ENCODE measurements at places on chromosomes 12 and 14. TPM values are rescaled to one million over a fixed set of nuclear protein-coding genes. Genes with fewer than 3 reads are reported as not detected.

- DNase-seq = no peak
These were observed 91.4 kb downstream of the CDK17 start for GRCh38 chr12:96308881-96309280.

DNA sequence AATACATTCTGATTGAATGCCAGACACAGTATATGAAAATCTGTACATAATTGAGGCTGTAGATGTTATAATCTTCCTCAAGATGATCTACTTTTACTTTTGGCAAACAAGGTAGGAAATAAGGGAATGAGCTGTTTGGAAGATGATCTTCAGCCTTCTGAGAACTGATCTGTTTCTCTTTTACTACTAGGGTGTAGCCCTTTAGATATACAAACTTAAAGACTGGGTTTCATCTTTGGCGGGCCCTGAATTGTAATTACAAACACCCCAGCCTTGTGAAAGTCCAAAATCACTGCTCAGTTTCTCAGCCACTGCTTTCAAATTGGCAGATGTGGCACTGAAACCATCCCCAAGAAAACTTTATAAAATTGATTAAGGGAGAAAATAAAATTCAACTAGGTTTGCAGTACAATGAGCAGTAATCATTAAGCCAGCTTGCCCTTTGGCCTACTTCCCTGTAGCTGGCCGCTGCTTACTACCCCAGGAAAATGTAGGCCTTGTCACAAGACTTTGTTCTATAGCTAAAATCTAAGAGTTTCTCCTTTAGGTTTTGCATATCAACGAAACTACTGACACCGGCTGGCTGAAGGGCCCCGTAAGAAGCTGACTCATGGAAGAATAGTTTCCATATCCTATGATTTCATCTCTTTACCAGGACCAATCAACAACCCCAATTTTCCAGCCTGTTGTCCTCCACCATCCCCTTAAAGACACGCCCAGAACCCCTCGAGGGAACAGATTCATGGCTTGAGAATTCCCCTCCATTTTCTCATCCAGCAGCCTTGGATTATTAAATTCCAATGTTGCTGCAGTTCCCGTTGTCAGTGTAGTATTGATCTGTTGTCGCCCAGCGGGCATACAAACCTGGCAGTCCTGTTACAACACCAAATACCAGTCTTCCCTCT, 210.8 kb downstream of the PCNX1 start:
- DNase-seq = peak; percentile 79

DNA sequence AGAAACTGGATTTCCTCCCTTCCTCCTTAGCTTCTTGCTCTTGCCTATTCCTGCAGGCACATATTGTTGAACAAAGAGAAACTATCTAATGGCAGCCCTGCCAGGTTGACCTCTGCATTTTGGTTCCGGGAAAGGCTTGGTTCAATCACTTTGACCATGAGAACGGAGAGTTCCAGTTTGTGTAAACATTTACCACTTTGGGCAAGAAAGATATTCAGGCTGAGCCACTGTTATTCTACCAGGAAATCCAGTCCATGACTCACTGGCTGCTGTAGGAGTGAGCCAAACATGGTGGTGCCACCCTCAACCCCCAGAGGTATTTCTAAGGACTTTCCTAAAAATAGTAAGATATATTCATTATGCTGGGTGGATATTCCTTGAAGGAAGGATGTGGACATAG, 242.2 kb upstream of the OR4E1 start:
- DNase-seq = peak; percentile 60

- peak; percentile 46 for DNase-seq
These were observed 10.9 kb upstream of the TFCP2 start for GRCh38 chr12:51183816-51184215.

- DNase-seq = peak; percentile 73
These were observed 613 bp downstream of the ARHGEF40 start for GRCh38 chr14:21070610-21071224.

GRCh38 chr14:104784846-104785707, 10.5 kb downstream of the AKT1 start:
- DNase-seq = no peak

PDE3A gene
- 0.17 TPM for total RNA-seq

CCDC198 gene
- total RNA-seq = not detected

DNA sequence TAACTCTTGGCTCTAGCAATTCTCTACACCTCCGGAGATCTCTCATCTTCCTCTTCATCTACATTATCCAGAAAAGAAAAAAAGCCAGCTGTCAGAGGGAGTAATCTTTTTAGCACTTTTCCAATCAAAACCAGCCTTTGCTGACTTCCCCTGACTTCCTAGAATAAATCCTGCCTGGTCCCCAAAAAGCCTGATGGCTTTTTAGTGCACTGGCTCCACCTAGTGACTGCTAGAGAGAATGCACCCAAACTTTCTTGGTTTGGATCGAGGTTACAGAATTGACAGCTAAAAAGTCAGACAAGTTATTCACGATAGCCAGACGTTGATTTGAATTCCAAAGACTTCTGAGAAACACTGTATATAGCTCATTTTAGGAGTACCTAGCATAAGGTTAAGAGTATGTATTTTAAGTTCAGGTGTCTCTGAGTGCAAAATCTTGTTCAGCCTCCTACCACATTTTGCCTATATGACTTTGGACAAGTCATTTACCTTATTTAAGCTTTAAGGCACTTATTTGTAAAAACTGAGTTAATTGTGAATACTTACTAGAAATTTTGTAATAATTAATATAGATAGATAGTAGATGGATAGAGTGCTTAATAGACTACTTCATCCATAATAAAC, 185.7 kb upstream of the GRIN2B start:
- peak; percentile 39 for DNase-seq

DDX47 gene
- total RNA-seq = 269 TPM

DNA sequence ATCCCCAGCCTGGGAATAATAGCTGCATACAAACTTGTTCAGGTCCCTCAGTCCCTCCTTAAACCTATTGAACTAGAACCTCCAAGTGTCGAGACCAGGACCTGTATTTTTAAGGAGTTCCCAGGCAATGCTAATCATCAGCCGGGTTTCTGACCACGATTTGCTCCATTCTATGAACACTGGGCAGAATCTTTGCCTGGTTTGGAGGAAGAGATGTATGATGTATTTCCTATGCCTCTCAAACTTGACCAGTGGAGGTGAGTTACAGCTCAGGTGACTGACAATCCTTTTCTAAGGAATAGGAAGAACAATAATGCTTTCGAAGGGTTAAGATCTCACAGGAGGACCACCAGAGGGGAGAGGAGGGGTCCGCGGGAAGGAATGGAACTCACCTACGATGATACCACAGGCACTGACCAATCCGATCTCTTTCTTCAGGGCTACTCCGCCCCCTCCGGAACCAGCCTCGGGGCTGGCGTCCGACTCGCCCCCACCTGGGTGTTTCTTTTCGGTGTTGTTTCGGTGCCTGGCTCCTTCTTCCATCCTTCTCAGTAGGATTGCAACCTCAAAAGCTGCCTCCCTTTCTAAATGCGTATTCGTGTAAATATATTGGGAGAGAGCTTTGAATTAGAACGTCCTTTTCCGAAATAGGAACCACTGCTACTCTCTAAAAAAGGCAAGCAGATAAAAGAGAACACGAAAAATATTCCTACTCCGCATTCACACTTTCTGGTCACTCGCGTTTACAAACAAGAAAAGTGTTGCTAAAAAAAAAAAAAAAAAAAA, 895 bp downstream of the SLC7A8 start:
- DNase-seq = peak; percentile 26

KRT80 gene
- total RNA-seq = 5.5 TPM

- no peak for DNase-seq
These were observed 267.3 kb downstream of the BCAT1 start for GRCh38 chr12:24681570-24681969.

- no peak for DNase-seq
These were observed 10.7 kb upstream of the HSP90AA1 start for GRCh38 chr14:102097441-102098135.

DNA sequence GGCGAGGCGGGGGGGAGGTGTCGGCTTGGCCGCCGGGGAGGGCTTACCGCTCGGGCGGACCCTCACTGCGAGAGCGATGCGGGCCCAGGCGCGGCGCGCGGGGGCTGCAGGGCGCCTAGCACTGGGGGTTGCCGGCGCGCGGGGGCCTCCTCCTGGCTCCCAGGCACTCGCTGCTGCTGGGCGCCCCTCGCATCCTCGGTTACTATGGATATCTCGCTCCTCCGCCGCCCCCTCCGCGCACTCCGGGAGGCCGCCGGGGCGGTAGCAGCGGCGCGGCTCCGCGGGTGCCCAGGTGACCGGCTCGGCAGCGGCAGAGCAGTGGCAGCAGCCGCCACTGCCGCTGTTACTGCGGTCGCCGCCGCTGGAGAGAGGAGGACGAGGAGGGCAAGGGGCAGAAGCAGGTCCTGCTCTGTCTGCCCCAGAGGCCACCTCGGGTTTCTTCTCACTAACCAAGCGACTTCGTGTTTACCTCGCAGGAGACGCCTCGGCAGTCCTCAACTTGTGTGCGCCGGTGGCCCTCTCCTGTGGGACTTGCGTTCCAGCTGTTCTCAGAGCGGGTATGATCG, 250.1 kb downstream of the APAF1 start:
- DNase-seq = peak; percentile 53

GRCh38 chr14:65658202-65658601, 245.7 kb downstream of the FUT8 start:
- DNase-seq = no peak

GRCh38 chr12:129215556-129215955, 362.3 kb downstream of the GLT1D1 start:
- DNase-seq = peak; percentile 50

- DNase-seq = no peak
These were observed 5.8 kb downstream of the BMAL2 start for GRCh38 chr12:27338473-27338872.

DNA sequence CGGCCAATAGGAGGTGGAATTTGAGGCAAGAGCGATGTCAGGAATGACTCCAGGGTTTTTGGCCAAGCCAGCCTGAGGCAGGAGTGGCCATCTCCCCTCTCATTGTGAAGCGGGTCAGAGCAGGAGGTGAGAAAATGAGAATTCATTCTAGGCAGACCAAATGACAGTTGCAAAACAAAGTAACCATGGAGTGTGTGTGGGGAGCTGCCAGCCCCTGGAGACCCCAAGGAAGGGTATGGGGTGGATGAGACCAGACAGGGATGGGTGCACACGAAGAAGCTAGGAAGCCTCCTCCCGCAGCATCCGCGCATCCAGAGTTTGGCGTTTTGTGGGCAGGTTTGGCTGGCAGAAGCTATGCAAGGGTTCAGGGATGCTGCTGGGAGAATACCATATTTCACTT, 38.8 kb downstream of the FZD10 start:
- DNase-seq = no peak

ZDHHC22 gene
- total RNA-seq = not detected

DNA sequence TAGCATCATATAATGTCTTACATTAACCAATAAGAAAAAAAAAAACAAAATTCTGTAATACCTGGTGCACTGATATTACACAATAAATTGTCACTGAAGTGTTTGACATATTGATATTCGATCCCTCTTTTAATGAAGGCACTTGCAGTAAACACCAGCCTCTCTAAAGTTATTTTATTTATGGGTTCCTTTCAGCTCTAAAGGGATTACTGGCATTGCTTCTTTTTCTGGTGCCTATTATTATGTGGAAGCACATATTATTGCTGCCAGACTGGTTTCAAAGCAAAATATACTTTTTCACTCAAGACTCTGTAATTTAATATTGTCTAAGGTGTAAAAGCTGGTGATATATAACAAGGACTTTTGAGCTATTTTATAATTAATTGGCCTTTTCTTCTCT, 1090.5 kb downstream of the TRHDE start:
- DNase-seq = no peak

DNA sequence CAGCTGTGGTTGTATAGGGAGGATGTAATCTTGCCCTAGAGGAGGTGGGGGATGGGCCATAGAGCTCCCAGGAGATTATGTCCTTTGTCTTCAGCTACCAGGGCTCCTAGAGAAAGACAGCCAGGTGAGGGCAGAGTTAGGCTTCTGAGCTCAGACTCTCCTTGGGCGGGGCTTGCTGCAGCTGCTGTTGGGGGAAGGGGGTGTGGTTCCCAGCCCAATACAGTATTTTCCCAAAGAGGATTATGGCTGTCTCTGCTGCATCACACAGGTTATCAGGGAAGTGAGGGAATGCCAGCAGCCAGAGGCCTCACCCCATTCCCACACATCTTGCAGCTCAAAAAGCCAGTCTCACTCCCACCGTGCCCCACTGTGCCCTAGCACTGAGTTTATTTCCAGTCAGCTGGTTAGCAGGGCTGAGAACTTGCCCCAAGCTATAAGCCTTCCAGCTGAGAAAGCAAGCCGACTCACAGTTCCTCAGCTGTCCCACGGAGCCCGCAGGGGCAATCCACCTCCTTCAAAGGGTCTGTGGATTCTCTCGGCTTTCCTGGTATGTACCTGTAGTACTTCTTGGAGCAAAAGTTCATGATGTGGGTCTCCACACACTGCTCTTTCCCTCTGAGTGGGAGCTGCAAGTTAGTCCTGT, 217.3 kb upstream of the CPNE8 start:
- no peak for DNase-seq

- DNase-seq = no peak
These were observed 2.8 kb downstream of the SLC38A2 start for GRCh38 chr12:46369474-46370379.

- no peak for DNase-seq
These were observed 154.0 kb upstream of the SSTR1 start for GRCh38 chr14:38053666-38054065.

GRCh38 chr12:91357381-91357780, 174.8 kb upstream of the DCN start:
- no peak for DNase-seq

PTPRQ gene
- not detected for total RNA-seq

IGF1 gene
- total RNA-seq = not detected

ACOT6 gene
- not detected for total RNA-seq

KLRD1 gene
- 0.29 TPM for total RNA-seq

PKP2 gene
- total RNA-seq = 3.6 TPM

DNA sequence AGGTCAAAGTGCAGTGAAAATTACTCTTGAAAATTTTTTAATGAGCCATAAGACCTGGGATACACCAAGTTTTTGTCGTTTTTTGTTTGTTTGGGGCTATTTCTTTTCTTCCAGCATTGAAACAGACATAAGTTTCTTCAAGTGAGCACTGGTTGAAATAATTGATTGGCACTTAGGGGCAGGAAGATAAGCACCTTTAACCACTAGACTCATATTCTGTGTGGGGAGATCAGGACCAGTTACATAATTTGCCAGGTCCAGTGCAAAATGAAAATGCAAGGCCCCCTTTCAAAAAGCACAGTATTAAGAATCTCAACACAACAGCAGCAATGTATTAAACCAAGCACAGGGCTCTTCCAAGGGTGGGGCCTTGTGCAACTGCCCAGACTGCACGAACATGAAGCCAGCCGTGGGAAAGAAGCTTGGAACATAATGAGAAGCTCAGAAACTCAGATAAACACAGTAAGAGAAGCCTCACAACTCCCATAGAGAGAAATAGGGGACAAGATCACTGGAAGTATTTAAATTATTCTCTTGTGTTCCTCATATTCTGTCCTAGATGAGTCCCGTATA, 3.2 kb upstream of the TCP11L2 start:
- DNase-seq = no peak

DNA sequence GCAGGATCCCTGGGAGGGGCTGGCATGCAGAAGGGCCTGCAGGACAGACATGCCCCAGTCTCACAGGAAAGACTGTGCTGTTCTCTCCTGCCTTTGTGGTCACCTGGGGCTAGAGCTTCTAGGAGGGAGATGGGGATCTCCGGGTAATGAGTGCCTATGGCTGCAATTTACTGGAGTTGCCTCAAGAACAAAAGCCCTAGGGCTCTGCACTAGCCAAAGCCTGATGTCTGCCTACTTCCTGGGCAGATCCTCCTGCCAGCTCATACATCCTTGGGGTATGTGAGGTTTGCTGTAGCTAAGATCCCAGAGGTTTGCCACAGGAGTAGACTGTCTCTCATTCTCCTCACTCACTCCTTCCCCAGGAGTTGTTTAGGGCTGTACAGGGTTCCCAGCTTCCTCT, 106.9 kb upstream of the PPFIA2 start:
- DNase-seq = no peak

- DNase-seq = no peak
These were observed 3.2 kb upstream of the SP1 start for GRCh38 chr12:53376747-53377146.

Measured in Daoy (cell line).